ENCODE measurements at places on chromosomes 6 and 20.
A peak's percentile ranks its signal among the peaks of the same experiment; 100 is the strongest.

- no peak for DNase-seq
Observed at GRCh38 chr6:159107451-159108260, 61.5 kb upstream of the FNDC1 start.

- DNase-seq = no peak
Observed at GRCh38 chr6:42530751-42531150, 33.1 kb upstream of the UBR2 start.

DNA sequence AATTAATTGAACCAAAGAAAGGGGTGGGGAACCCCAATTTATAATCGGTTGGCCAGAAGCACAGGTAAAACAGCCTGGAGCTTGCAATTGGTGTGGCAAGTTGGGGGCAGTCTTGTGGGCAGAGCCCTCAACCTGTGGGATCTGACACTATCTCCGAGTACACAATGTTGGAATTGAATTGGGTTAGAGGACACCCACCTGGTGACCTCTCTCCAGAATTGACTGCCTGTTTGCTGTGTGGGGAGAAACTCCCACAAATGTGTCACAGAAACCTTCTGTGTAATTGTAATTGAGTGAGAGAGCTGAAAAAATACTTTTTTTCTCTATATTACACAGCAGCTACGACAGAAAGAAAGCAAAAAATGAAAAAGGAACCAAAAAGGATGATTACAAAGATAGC, 53.0 kb upstream of the FAM83C start:
- no peak for DNase-seq

DNA sequence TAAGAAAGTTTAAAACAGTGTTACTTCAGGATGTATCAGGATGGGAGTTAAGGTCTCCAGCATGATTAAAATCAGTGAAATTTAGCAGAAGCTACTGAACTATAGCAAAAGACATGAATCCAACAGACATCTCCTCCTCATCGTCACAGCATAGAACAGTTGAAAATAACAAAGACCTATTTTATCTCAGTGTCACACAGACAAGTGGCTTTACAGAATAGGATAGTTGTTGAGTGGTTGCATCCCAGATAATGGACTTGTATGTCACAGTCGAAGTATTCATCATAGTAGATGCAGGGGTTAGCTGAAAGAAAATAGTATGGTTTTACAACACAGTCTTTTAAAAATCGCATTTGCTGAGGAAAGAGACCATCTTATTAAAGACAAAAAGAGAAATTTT, 31.2 kb downstream of the CRISP1 start:
- DNase-seq = no peak

DNA sequence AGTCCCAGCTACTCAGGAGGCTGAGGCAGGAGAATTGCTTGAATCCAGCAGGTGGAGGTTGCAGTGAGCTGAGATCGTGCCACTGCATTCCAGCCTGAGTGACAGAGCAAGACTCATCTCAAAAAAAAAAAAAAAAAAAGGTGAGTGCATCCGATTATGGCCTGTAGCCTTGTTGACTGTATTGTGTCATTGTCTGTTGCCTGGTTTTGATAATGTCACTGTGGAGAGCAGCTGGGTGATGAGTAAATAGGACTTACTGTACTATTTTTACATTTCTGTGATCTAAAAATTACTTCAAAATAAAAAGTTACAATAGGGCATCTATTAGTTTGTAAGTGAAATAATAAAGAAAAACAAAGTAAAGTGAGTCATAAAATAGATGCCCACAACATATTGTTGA, 134.1 kb upstream of the SALL4 start:
- DNase-seq = no peak

DNA sequence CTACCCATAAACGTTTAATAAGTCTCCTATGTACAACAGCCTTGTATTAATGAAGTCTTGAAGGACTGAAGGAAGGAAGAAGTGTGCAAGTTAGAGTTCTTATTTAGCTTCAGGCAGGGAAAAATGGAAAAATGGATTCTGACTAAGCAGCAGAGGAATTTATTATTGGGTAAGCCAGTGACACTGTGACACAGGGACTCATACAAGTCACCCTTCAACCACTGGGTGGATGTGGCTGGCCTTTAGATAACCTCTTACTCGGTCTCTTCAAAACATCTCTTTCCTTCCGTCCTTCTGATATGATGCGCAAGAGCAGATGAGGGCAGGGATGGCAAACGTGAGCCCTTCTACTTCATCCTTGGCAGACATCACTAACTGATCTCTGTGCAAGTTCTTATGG, 145.6 kb downstream of the DHX35 start:
- DNase-seq = no peak

DNA sequence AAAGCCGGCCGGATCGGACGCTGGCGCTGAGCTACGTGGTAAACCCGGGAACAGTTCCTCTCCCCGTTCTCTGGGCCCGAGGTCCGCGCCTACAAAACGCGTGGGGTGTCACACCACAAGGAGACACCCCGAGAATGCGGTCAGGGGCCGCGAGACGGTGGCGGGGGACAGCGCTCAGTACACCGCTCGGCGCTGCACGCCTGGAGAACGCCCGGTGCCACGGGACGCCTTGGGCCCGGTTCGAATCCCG, 670 bp downstream of the NCOA5 start:
- DNase-seq = no peak

GRCh38 chr6:110560239-110561007, 84.0 kb upstream of the SLC22A16 start:
- no peak for DNase-seq

DNA sequence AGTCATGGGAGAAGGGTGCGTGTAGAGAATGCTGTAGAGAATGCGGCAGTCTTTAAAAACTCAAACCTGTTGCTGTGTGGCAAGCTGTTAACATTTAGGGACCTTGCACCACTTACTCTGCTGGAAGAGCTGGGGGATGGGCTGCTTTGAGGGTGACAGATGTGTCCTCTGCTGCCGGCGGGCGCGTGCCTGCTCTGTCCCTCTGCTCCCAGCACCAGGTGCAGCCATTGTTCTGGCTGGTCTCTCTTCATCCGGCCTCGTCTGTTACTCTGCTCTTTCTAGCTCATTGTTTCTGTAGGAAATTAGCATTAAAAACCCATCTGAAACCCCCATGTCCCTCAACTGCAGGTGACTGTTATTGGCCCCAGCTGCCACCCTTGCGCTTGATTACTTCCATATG, 78.5 kb downstream of the CBFA2T2 start:
- DNase-seq = peak; percentile 96

DNA sequence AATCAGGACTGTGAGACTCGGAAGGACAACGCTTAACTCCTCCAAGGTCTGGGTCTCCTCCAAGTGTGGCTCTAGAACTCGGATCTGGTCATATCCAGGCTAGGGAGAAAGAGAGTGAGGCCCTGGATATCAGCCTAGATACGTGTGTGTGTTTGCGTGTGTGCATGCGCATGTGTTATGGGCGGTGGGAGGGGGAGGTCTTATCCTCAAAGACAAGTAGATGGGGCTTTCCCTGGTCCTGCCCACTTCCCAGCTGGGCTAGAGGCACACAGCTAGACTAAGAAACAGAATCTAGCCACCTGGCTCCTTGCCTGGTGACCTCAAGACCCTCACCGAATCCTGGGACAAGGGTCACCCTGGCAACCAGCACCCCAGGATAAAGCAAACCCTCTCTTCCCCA, 13.2 kb downstream of the CPNE5 start:
- no peak for DNase-seq

GRCh38 chr6:31473244-31473643, 24.7 kb upstream of the MICB start:
- DNase-seq = no peak

DNA sequence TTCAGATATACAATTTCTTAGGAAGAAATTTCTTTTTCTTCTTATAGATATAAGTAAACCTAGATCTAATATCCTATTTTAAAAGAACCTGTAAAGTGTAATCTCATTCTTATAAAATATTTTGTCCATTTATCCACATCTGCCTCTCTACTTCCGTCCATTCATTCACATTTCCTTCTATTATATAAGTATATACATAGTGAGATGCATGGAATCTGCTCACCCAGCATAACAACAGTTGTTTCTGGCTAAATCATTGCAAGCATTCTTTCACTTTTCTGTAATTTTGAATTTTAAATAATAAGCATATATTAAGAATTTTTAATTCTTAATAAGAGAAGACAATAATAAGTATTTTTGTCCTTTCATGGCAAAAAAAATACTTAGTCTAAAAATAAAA, 45.4 kb downstream of the CEP162 start:
- DNase-seq = no peak

- DNase-seq = no peak
Observed at GRCh38 chr20:48703511-48704219, 124.1 kb downstream of the PREX1 start.

DNA sequence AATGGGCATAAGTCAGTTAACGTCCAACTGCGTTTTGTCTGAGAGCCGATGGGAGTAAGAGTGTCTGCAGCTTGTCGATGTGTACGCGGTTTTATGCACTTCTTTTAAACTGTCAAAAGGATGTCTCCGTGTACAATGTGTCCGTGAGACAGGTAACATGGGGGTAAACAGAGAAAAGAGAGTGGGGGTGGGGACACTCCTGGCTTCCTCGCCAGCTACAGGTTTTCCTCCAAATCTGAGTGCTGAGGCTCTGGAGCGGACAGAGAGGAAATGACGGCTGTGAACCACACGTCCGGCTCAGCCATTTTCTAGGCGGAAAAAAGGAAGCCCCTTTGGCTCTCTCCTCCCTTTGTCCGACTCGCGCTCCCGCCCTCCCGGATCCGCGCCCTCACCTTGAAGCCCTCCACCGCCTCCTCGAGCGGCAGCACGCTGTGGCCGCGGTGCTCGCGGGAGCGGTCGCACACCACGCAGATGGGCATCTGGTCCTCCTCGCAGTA, 916 bp downstream of the TRIM27 start:
- no peak for DNase-seq

DNA sequence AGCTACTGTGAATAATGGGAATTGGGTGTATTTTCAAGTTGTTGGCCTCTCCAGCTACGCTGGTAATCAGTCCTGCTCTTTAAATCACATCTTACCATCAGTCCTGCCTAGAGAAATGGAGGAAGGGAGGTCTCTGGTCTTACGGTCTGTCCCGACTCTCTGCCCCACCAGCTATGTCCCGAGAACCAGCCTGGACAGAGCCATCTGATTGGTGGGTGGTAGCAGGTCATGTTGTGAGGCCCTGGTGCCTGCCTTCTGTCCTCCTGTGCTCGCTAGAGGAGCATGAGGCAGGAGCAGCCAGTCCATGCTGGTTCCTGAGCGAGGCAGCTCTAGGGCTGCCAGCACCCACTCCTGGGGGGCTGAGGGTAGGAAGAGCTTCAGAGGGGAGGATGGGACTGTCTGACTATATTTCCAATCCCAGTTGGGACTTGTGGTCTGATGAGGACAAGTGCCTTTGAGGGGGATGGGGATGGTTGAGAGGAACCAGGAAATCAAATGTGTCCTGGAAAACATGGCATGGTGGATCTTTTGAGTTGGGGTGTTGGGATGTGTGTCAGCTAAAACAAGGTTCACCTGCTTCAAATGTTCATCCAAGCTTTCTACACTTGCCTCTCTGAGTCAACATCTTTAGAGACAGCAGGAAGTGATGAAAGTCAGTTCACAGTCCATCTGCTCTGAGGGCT, 33.0 kb downstream of the SYNJ2 start:
- no peak for DNase-seq

GRCh38 chr20:1122388-1123315, 4.2 kb downstream of the PSMF1 start:
- DNase-seq = no peak

DNA sequence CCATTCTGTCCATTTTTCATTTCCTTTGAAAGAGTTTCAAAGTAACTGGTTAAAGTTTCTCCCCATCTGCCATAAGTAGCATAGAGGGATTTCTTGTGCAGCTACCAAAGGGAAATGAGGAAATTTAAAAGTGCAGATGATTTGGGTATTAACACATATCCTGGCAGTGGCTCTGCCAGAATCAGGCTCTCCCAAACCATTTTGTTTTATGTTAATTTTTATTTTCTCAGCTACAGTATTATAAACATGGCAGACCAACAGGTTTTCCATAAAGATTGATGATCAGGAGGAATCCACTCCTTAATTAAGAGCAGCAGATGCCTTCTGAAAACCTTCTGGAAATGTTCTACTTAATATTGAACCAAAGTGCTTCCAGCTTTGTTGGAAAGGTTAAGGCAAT, 13.9 kb downstream of the PLCB4 start:
- no peak for DNase-seq

GRCh38 chr20:46324960-46325703, 16.8 kb upstream of the CDH22 start:
- DNase-seq = no peak

GRCh38 chr6:16130437-16130891, 1.6 kb downstream of the MYLIP start:
- no peak for DNase-seq

GRCh38 chr6:3819161-3820110, 29.7 kb upstream of the FAM50B start:
- DNase-seq = no peak

GRCh38 chr6:47169785-47170616, 127.9 kb upstream of the ADGRF1 start:
- DNase-seq = no peak

DNA sequence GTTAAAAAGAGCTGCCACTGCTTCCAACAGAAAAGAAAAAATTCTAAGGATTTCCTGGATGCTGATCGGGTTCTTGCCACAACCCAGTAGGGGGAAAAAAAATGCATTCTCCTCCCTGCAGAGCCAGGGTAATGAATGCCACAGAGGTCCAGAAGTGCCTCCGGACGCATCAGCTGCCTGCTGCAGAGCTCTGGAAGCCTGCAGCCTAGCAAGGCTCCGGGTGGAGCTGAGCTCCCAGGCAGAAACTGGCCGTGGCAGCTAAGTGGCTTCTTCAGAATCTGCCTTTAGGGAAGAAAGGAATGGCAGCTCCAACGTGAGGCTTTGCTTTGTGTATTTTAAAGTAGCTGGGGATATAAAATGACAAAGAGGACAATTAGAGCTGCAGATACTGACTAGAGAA, 155.0 kb downstream of the CFAP61 start:
- peak; percentile 45 for DNase-seq

DNA sequence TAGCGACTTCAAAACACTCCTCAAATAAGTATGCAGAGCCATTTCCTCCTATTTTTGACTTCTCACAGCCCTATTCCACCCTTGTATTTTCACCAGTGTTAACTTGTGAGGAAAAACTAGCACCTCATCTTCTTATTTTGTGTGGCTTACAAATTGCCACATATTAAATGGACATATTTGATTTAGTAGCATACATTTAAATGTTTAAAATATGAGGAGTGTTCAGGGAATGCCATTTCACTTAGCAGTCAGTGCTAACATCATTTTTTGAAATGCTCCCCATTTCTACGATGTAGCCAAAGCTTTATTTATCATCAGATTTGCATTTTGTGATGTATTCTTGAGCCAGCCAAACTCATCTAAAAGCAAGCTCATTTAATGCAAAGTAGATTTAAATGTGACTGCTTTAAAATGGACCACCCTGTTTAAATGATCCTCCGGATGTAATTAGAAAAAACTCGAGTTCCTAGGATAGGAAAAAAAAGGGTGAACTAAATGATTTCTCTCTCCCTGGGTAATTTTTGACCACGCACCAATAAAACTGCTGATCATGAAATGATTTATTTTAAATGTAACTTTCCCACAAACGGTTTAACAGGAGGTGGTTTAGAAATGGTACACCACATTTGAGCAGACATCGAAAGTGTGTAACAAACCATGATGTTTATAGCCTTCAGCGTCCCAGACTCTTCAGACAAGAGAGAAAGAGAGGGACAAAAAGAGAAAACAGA, 172.6 kb downstream of the CD83 start:
- no peak for DNase-seq

GRCh38 chr20:742156-742555, 26.1 kb downstream of the SLC52A3 start:
- DNase-seq = no peak

- no peak for DNase-seq
Observed at GRCh38 chr6:131787766-131788712, 19.8 kb upstream of the ENPP1 start.

GRCh38 chr6:36492621-36493020, 49.8 kb downstream of the KCTD20 start:
- DNase-seq = no peak
